ENCODE measurements at places on chromosomes 2 and 18. TPM values are rescaled to one million over a fixed set of nuclear protein-coding genes. Genes with fewer than 3 reads are reported as not detected.

The MC2R gene
- not detected for total RNA-seq

The ANTXR1 gene
- total RNA-seq: 52.2 TPM

- H3K36me3 ChIP-seq: no peaks in the 10 kb centered on the region
- H3K4me1 ChIP-seq: peaks cover 71% of the 10 kb centered on the region
- H3K27me3 ChIP-seq: no peaks in the 10 kb centered on the region
- H3K4me3 ChIP-seq: no peak overlapping the region
- H3K27ac ChIP-seq: no peak overlapping the region
Measured at GRCh38 chr2:47083005-47083404, 72.1 kb downstream of the STPG4 start.

GRCh38 chr18:69220529-69220928, 180.2 kb upstream of the DOK6 start:
- H3K27ac ChIP-seq: no peak overlapping the region
- no peaks in the 10 kb centered on the region for H3K36me3 ChIP-seq
- H3K4me3 ChIP-seq: no peak overlapping the region
- H3K4me1 ChIP-seq: no peaks in the 10 kb centered on the region
- H3K27me3 ChIP-seq: no peaks in the 10 kb centered on the region
- DNase-seq: no peak

GRCh38 chr2:11408959-11409571, 56.9 kb downstream of the E2F6 start:
- H3K27ac ChIP-seq: no peak overlapping the region
- no peak overlapping the region for H3K4me3 ChIP-seq
- H3K27me3 ChIP-seq: no peaks in the 10 kb centered on the region
- no peak for DNase-seq
- no peaks in the 10 kb centered on the region for H3K36me3 ChIP-seq

GRCh38 chr2:9006368-9006767, 2.9 kb upstream of the MBOAT2 start:
- no peaks in the 10 kb centered on the region for H3K36me3 ChIP-seq
- no peak overlapping the region for H3K4me3 ChIP-seq
- no peaks in the 10 kb centered on the region for H3K27me3 ChIP-seq
- H3K27ac ChIP-seq: no peak overlapping the region

GRCh38 chr18:41268271-41268670, 686.8 kb upstream of the PIK3C3 start:
- DNase-seq: no peak
- no peak overlapping the region for H3K4me3 ChIP-seq
- H3K27me3 ChIP-seq: no peaks in the 10 kb centered on the region

- H3K27me3 ChIP-seq: no peaks in the 10 kb centered on the region
- no peaks in the 10 kb centered on the region for H3K36me3 ChIP-seq
- no peak overlapping the region for H3K4me3 ChIP-seq
- H3K4me1 ChIP-seq: no peaks in the 10 kb centered on the region
Measured at GRCh38 chr2:207956771-207957170, 68.6 kb downstream of the PLEKHM3 start.

DNA sequence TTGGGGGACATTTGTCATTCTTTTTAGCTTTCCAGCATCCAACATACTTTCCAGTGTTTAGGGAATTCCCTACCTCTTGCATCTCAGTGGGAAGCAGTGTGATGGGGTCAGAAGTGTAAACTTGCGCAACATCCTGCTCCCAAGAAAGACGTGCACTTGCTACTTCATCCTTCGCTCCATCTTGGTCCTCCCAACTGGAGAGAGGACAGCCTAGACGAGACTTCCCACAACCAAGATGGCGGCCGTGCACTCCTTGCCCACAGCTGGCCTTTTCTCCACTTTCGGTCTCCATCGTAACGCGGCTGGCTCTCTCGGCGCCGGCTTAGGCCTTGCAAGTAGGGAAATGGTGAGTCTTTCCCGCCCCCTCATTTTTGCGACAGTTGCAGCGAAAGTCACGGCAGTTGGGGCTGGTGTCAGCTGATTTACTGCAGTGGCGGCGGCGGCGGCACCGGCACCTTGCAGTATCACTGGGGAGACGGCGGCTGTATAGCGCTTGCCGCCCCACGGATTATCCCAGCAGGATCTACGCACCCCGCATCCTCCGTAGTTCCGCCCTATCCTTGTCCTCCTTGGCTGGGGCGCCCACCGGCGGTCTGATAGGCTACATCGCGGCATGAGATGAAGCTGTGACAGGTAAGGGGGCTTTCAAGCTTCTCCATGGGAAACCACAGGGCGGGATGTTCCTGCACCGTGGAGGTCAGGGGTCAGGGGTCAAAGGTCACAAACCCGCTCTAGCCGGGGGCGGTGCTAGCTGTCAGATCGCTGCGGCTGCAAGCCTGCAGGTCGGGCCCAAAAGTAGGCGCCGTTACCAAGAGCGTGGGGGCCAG, at the start of gene WDR7:
Gene WDR7, plus strand, starts transcription at position 416 of the 827 bp plus-strand sequence. CDS start 21,157 bp downstream, outside the sequence.
- H3K4me3 ChIP-seq: peak within 1 kb of the TSS; percentile 96
- peak within 1 kb of the TSS; percentile 93 for H3K27ac ChIP-seq
- no peaks in the 10 kb centered on the region for H3K36me3 ChIP-seq
- peaks cover 21% of the 10 kb centered on the region for H3K4me1 ChIP-seq
- no peaks in the 10 kb centered on the region for H3K27me3 ChIP-seq

DNA sequence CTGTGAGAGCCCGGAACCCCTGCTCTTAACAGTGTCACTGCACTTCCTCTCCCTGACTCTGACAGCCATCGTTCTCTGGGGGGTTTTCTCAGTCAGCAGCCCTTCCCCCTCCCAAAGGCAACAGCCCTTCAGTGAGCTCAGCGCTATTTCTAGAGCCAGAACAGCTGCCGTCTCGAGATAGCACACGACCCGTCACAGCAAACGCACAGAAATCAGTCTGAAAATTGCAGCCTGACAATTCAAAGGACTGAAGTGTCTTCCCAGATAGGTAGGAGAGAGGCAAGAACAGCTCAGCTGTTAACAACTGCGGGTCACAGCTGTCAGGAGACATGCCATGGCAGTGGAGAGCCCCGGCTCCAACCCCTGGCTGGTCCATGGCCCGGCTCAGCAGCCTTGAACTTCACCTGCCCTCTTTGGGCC, 45.4 kb downstream of the ST8SIA5 start:
- H3K4me1 ChIP-seq: no peaks in the 10 kb centered on the region
- no peak for DNase-seq
- no peaks in the 10 kb centered on the region for H3K36me3 ChIP-seq
- H3K27ac ChIP-seq: peak overlapping the region; percentile 67
- H3K27me3 ChIP-seq: no peaks in the 10 kb centered on the region
- no peak overlapping the region for H3K4me3 ChIP-seq

DNA sequence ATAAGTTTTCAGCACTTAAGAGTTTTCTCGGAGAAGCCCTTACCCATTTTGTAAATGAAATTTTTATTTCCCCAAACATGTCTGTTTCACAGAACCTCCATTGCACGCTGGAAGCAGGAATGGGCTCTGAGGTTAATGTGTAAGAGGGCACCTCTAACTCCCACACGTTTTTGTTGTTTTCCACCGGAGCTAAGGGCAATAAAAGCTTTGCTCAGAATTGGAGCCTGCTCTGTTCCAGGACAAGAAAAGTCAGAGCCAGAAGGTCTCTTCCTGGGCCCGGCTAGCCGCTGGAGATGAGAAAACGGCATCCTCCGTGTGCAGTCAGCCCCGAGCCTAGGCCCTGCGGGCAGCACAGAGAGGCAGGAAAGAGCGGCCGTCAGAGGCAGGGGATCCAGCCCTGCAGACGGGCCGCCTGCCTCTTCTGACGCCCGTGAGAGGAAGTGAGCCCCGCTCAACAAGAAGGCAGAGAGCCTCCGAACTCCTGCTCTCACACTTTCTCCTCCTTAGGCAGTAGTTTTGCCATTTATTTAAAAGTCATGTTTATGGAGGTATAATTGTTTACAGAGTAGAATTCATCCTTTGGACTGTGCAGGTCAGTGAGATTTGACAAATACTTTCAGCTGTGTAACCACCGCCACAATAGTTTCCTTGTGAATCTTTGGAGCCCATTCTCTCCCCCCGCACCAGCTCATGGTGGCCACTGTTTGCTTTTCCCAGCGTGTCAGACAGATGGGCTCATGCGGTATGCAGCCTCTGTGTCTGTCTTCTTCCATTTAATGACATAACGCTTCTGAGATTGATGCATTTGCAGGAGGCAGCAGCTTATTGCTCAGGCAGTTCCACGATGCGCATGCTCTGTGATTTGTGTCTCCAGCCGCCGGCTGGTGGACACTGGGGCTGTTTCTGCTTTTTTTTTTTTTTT, 117.3 kb downstream of the GALR1 start:
- H3K4me3 ChIP-seq: no peak overlapping the region
- H3K36me3 ChIP-seq: no peaks in the 10 kb centered on the region
- peak overlapping the region; percentile 43 for H3K27ac ChIP-seq
- DNase-seq: no peak
- no peaks in the 10 kb centered on the region for H3K27me3 ChIP-seq

Measured in right atrium auricular region (tissue), 2 donors.